ENCODE measurements at places on chromosomes 6 and 20.

- DNase-seq = no peak
Observed at GRCh38 chr20:10448270-10449156, 13.4 kb downstream of the SLX4IP start.

- DNase-seq = no peak
Observed at GRCh38 chr20:44008806-44009678, 94.4 kb downstream of the TOX2 start.

DNA sequence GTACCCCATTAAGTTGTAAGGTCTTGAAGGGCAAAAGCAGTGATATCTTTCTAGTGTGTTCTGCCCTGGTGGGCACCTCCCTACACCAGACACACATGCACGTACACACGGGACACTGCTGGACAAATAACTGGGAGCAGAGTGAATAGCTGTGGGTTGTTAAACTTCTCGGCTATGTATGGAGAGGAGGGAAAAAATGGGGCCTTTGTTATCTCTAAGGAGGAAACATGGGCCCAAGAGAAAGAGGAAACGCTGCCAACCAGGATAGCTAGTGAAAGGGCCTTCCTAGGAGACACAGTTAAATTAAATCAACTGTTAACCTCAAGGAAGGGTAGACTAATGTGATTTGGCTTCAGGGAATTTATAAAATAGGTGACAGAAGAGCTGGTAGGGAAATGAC lies 169.7 kb downstream of the MYLK4 start:
- no peak for DNase-seq

- no peak for DNase-seq
Observed at GRCh38 chr6:14428269-14428668, 310.7 kb downstream of the CD83 start.

DNA sequence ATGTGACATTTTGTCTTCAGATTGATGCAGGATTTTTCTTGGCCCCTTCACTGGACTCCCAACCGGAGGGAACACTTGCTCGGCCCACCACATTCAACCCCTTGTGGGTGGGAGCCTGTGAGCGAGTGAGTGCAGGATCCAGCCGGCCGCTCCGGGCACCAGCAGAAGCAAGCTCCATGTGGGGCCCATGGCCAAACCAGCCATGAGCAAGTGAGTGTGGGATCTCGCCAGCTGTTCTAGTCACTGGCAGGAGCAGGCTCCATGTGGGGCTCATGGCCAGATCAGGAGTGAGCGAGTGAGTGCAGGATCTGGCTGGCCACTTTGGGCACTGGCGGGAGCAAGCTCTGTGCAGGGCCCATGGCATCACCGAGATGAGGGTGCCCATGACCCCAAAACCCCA lies 42.6 kb downstream of the OSTM1 start:
- DNase-seq = no peak

GRCh38 chr6:12311106-12311505 lies 20.9 kb downstream of the EDN1 start:
- no peak for DNase-seq

DNA sequence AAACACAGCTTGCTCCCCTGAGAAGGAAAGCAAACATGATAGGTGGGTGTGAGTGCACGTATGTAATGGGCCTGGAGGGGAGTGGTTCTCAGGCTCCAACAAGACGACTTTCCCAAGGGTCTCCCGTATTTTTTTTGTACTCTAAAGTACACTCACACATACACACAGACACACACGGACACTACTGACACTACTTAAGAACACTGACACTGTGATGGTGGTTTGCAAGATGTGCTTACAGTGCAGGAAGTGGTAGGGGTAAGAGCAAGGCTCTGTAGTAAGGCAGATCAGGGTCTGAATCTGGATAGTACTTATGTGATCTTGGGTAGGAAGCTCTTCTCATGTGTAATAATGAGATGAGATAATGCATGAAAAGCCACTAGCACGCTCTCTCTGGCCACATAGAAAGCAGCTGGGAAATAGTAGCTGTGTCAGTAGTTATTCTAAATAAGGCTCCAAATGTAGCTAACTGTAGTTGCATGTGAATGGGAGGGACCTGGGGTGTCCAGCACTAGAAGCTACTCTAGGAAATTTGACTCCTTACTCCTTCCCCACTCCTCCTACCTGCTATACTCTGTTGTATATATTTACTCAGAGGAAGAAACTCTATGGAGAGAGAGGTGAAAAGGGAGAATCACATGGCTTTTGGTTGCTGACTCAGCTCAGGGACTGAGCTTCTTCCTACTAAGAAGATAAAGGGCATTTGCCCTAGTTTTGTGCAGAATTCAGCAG lies 8.4 kb upstream of the ZBTB24 start:
- no peak for DNase-seq

GRCh38 chr6:145736661-145737144 lies 1.4 kb upstream of the EPM2A start:
- DNase-seq = no peak

GRCh38 chr20:13085275-13085674 lies 76.5 kb downstream of the SPTLC3 start:
- no peak for DNase-seq

DNA sequence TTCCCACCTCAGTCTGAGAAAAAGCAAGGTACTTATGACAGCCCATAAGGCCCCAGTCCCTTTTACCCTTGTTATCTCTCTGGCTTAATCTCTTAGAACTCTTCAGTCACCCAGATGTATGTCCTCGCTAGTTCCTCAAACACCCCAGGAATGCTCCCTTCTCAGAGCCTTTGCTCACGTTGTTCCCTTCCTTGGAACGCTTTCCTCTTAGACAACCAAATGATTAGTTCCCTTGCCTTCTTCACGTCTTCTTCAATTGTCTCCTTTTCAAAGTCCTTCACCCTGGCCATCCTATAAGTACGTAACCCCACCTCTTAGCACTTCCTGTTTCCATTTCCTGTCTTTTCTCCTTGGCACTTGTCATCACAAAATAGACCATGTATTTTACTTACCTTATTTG lies 1.1 kb upstream of the APOBEC2 start:
- no peak for DNase-seq

DNA sequence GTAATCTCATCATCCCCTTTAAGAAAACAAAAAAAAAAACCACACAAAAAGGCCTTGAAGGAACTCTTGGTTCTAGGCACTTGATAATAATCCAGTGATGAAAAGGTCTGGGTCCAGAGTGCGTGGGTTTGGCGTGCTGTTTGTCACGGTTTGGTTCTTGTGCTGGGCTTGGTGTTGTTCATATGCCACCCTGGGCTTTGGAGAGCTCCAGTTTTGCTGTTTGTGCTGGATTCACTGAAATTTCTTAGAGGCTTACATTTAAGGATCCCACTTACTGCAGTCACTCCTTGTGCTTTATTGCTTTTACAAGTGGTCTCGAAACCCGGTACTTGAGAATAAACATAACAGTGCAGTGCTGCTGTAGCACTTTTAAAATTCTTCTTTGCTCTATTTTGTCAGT lies 68.8 kb upstream of the XRN2 start:
- no peak for DNase-seq

- DNase-seq = no peak
Observed at GRCh38 chr6:24931718-24932691, 3.8 kb downstream of the RIPOR2 start.

DNA sequence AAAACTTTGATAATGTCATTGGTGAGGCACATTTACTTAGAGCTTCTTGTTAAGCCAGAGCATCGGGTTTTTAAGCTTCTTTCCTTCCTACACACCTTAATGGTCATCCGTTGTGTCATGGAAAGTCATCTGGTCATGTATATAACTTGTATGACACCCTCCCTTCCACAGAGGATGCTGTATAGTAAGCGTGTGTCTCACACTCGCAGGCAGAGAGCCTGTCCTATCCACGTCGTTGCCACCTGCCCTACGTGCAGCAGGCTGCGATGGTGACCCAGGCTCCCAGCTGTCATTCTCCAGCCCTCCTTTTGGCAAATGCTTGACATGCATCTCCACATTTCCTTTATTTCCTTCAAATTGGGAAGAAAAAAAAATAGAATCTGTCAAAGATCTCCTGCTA lies 85.6 kb downstream of the MYB start:
- DNase-seq = no peak

DNA sequence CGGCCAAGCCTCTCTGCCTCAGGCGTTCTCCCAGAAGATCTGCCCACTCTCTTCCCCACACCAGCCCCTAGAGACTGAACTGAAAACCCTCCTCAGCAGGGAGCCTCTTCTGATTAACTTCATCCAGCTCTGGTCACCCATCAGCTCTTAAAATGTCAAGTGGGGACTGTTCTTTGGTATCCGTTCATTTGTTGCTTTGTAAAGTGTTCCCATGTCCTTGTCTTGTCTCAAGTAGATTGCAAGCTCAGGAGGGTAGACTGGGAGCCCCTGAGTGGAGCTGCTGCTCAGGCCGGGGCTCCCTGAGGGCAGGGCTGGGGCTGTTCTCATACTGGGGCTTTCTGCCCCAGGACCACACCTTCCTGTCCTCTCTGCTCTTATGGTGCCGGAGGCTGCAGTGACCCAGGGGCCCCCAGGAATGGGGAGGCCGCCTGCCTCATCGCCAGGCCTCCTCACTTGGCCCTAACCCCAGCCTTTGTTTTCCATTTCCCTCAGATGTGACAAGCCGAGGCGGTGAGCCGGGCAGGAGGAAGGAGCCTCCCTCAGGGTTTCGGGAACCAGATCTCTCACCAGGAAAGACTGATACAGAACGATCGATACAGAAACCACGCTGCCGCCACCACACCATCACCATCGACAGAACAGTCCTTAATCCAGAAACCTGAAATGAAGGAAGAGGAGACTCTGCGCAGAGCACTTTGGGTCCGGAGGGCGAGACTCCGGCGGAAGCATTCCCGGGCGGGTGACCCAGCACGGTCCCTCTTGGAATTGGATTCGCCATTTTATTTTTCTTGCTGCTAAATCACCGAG lies 14.2 kb downstream of the VEGFA start:
- DNase-seq = no peak

DNA sequence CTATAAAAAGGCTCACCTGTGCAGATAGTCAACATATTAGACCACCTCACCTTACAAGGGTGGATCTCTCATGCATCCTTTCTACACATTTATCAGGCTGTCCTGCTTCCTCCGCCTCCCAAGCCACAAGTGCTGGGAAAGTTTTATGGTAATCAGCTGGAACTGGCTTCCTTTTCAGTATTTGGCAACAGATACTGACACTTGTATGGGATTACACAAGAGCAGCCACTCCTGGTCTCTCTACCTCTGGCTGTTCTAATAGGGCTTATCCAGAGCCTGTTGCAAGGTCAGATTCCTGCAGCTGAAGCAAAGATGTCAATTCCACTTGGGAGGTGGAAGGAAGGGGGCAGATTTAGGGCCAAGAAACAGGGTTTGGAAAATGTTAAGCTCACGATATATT lies 503 bp upstream of the GPLD1 start:
- DNase-seq = no peak

- DNase-seq = no peak
Observed at GRCh38 chr6:79600812-79601609, 30.1 kb upstream of the SH3BGRL2 start.

DNA sequence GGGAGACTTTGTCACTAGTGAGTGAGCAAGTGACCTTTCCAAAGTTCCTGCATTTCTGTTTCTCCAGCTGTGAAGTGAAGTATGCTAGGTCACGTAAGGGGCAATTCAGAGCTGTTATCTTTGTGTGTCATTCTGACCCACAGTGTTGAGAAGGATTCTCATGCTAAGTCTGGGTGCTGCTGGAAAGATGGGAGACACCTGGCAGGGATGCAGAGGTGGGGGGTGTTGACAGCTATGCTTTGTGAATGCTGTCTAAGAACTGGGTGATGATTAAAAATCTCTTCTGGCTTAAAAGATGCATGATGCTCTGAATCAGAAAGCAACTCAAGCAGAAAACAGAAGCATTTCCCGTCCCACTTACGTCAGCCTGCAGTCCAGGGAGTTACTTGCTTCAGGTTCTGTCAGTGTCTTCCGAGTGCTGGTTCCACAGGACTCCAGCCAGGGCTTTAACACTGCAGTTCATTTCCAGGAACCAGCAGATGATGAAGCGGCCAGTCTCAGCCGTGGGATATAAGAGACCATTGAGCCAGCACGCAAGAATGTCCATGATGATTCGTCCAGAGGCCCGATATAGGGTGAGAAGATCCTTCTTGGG lies 30.9 kb upstream of the ASXL1 start:
- DNase-seq = no peak

GRCh38 chr6:107670792-107671199 lies 153.3 kb downstream of the SCML4 start:
- DNase-seq = no peak

DNA sequence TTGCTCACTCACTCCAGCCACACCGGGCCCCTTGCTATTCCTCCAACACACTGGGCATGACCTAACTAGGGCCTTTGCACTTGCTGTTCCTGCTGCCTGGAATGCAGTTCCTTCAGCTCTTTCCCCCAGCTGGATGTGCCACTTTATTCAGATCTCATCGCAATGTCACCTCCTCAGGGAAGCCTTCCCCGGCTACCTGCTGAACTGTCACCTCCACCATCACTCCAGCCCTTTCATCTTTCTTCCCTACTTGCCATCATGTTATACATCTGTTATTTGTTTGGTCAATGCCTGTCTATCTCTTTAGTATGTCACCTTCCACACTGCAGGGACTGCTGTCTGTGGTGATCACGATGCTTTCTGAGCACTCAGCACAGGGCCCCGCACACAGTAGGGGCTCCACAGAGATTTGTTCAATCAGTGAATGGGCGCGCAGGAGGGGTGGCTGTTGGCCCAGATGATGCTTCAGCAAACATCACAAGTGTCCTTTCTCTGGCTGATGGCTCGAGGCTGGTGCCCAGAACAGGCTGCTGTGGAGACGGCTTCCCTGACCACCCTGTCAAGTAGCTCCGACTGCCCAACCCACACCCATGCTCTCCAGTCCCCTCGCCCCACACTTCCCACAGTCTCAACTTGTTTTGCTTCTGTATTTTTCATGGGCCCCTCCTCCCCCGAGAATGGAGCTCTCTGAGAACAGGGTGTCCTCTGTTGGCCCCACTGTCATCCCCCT lies 31.8 kb downstream of the CEBPB start:
- no peak for DNase-seq

- DNase-seq = no peak
Observed at GRCh38 chr6:28774292-28775051, 149.3 kb downstream of the TRIM27 start.

GRCh38 chr20:50093240-50093639 lies 19.7 kb downstream of the UBE2V1 start:
- no peak for DNase-seq

GRCh38 chr6:169109411-169110220 lies 144.0 kb downstream of the THBS2 start:
- DNase-seq = no peak

- DNase-seq = no peak
Observed at GRCh38 chr20:57611586-57612311, 8.5 kb downstream of the ZBP1 start.

GRCh38 chr6:26411751-26412150 lies 9.7 kb downstream of the BTN3A1 start:
- DNase-seq = no peak

DNA sequence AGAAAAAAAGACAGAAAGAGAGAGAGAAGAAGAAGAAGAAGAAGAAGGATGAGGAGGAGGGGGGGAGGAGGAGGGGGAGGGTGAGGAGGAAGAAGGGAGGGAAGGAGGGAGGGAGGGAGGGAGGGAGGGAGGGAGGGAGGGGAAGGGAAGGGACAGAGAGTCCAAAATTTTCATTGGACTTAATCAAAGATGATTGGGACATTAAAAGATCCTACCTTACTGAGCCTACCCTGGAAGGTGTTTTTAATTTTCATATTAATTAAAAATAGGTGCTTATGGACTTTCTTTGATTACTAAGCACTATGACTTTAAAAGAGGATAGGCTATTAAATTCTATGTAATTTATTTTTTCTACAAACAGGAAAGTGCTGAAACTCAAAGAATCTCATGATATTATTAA lies 299.9 kb upstream of the THEMIS start:
- no peak for DNase-seq

- DNase-seq = no peak
Observed at GRCh38 chr6:48743738-48744137, 632.7 kb upstream of the PTCHD4 start.

Data from effector CD8-positive, alpha-beta T cell (primary cell).